Thymus (tissue), 14 donors: ENCODE measurements at places on chromosomes 2 and 18. TPM values are rescaled to one million over a fixed set of nuclear protein-coding genes. Genes with fewer than 3 reads are reported as not detected.
A peak's percentile ranks its signal among the peaks of the same experiment; 100 is the strongest.

- DNase-seq = no peak
Measured at GRCh38 chr2:39782591-39782990, 3.5 kb upstream of the THUMPD2 start.

DNA sequence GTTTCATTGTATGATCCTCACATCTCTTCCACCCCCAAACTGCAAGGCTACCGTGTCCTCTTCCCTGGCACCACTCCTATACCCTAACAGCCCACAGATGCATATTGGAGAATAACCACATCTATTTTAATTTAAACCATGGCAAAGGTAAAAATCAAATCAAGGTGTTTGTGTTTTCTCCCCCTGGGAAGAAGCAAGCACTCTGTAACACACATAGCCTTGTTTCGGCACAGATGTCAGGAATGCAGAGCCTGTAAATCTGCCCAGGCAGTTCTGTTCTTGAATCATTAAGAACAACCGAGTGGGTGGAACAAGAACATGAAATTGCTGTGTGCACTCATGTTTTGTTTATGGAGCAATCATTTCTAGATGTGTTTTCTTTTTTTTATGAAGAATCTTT lies 6.8 kb upstream of the COX7A2L start:
- no peak for DNase-seq

DNA sequence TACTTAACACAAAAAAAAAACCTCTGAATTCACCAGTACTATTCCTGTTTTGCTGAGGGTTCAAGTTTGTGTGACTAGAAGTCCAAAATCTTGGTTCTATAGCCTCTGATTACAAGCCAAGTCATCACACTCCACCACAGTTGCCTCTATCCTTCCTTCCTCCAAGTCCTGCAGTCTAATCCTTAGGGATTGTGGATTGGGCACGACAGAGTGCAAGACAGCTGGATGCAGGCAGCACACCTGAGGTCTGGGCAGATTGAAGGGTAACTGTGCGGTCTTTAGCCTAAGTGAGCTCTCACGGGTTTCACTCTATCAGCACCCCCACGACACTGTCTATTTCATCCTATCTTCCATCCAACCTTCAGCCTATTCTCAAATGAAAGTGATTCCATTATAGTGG lies 299.4 kb upstream of the ID2 start:
- DNase-seq = no peak

GRCh38 chr2:84899304-84900204 lies 5.9 kb upstream of the TMSB10 start:
- no peak for DNase-seq

- DNase-seq = no peak
Measured at GRCh38 chr2:240573516-240574385, 5.5 kb downstream of the RNPEPL1 start.

DNA sequence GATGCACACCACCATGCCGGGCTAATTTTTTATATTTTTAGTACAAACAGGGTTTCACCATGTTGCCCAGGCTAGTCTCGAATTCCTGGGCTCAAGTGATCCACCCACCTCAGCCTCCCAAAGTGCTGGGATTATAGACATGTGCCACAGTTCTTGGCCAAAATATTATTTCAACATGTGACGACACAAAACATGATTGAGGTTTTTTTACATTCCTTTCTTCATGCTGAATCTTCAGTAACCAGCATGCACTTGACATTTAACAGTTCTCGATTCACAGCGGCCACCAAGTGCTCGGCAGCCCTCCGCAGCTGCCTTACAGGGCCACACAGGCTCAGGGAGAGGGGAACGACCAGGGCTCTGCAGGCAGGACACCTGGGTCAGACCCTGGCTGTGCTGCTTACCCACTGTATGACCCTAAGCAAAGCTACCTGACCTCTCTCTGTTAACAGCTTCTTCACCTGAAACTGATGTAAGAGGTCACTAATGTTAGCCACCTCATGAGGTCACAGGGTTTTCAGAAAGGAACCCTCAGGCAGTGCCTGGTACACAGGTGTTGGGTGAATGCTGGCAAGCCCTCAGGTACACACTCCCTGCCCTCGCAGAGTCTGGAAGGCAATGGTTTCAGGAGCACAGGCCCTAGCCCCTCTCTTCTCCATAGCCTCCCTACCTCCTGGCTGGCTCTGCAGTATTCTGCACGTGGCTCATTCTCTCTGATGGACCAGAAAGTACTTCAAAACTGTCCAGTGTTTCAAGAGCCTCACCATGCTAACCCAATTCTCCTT lies 25.7 kb downstream of the TUBB6 start:
- DNase-seq = no peak

GRCh38 chr18:56727399-56727798 lies 76.2 kb downstream of the WDR7 start:
- no peak for DNase-seq

DNA sequence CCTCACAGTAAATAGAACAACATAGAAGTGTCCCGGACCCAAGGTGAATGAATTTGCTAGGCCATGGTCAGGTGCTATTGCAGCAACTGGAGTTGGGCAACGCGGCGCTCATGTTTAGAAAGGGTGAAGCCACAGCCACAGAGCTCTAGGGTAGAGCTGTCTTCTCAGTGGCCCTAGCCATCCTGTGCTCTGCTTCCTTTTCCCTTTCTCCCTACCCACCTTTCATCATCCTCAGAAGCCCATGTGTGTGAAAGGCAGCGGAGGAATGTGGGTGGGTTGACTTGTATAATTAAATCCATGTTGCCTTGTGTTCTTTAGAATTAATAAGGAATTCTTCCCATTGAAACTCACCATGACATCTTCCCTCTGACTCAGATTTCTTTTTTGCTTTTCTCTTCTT lies 336.7 kb downstream of the OSR1 start:
- no peak for DNase-seq

The GPR35 gene
- 5.9 TPM for total RNA-seq

The RAD51AP2 gene
- not detected for total RNA-seq

DNA sequence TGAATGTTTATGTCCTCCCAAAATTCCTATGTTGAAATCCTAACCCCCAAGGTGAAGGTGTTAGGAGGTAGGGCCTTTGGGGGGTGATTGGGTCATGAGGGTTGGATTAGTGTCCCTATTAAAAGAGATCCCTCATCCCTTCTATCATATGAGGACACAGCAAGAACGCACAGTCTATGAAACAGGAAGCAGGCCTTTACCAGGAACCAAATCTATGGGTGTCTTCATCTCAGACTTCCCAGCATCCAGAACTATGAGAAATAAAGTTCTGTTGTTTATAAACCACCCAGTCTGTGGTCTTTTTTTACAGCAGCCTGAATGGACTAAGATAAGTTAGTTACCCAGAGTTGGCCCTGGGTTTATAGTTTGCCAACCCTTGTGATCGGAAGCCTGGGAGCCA lies 153.1 kb downstream of the INO80D start:
- no peak for DNase-seq

DNA sequence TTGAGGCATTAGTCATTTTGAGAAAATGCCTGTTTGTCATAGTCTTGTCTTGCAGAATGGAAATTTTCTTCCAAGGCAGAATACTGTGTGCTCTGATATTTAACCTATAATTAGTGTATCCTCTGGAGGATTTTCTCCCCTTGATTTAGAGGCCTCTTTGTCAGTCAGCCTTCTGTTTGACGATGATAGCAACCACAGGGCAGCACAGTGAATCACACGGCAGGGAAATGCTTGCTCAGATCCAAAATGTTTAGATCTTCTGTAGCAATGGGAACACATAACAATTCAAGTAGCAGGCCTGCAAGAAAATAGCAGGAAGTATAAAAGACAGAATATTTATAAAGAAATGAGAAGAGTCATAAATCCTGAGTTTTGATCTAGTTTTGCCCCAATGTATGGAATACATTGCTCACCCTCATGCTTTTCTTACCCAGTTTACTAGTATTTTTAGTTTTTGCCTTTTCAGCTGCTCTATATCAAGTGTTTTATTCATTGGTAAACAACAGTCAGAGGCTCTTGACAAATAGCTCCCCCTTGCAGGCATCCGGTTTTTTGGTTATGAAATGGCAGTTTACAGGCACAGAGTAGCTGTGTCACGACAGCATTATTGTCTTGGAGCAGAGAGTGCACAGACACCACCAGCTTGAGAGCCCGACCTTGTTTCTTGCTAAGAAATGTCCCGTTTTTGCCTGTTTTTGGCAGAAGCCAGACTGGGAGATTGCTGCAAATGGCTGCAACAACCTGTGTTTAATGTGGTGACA lies 185.1 kb downstream of the MYO3B start:
- DNase-seq = peak; percentile 38

- DNase-seq = no peak
Measured at GRCh38 chr18:62739911-62740310, 24.6 kb downstream of the PHLPP1 start.
